ENCODE measurements at places on chromosomes 16 and 17. TPM values are rescaled to one million over a fixed set of nuclear protein-coding genes. Genes with fewer than 3 reads are reported as not detected.

GRCh38 chr16:50244140-50244503, 22.2 kb upstream of the ADCY7 start:
- DNase-seq, result no peak
- H3K36me3 ChIP-seq, result no peaks in the 10 kb centered on the region
- H3K27ac ChIP-seq, result no peak overlapping the region

MRC2 gene
- total RNA-seq, result 11.2 TPM

DNA sequence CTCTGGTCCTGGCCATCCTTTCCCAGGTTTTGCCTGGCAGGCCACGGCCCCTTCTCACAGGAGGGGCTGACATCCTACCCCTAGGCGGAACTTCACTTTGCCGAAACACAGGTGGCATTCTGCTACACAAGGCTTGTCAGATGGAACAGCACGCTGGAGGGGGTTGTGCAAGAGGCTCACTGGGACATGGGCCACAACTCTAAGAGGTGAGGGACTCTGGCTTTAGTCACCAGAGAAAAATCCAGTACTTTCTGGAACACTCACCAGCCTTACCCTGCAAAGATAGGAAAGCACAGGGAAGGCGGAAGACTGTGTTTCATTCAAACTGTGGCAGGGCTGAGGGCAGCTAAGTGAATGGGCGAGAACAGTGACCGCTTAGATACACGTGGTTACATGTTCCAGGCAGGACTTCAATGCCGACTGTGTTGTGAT, 18.3 kb downstream of the CDC42EP4 start:
- no peak overlapping the region for H3K4me3 ChIP-seq
- H3K36me3 ChIP-seq, result no peaks in the 10 kb centered on the region
- DNase-seq, result no peak
- H3K27ac ChIP-seq, result no peak overlapping the region
- no peaks in the 10 kb centered on the region for H3K27me3 ChIP-seq

DNA sequence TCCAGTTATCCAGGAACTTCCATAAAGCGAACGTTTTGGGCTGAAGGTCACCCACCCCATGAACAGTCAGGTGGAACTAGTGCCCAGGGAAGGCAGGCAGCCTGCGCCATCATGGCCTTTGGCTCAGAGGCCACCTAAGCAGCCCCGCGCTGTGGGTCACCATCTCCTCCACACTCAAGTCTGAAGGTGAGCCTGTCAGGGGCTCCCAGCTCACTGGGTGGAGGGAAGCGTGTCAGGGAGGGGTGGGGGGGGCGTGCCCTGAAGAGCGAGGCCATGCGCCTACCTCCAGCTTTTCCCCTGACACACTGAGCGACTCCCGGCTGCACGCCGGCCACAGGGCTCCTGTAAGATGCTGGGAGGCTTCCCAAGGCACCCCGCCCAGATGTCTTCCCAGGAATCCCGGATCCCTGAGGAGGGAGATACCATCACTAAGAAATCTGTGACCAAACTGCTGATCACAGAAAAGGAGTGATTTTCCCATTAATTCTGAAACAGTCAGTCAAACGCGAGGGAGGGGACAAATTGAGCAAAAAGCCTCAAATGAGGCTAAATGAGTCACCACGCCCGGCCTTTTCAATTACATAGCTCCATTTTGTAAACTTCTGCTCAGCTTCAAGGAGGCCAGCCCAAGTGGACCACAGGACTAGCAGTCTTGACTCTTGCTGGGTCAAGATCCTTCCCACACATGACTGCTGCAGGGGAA, 26.5 kb upstream of the SLC25A19 start:
- peaks cover 9% of the 10 kb centered on the region for H3K36me3 ChIP-seq
- peaks cover 25% of the 10 kb centered on the region for H3K4me1 ChIP-seq
- no peak overlapping the region for H3K4me3 ChIP-seq
- peak; percentile 43 for DNase-seq

DNA sequence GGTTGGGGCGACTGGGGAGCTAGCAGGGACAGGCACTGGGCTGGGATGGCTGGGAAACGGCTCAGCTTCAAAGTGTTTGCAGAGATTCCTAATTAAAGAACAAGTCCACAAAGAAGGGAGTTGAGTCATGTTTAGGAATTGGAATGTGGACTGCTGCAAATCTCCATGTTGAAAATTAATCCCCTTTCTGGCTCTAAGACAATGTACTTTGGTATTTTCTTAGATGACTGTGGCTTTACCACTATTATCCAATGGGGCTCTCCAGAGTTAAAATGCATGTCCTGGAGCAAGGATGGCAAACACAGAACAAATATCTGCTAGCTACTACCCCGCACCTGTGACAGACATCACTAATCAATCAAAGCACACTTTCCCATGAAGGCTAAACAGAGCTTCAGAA, 22.2 kb upstream of the WSCD1 start:
- no peak for DNase-seq
- H3K4me3 ChIP-seq, result no peak overlapping the region
- no peaks in the 10 kb centered on the region for H3K36me3 ChIP-seq
- no peaks in the 10 kb centered on the region for H3K4me1 ChIP-seq
- H3K27ac ChIP-seq, result no peak overlapping the region
- peaks cover 2% of the 10 kb centered on the region for H3K27me3 ChIP-seq
